ENCODE measurements at places on chromosomes 12 and 14.

DNA sequence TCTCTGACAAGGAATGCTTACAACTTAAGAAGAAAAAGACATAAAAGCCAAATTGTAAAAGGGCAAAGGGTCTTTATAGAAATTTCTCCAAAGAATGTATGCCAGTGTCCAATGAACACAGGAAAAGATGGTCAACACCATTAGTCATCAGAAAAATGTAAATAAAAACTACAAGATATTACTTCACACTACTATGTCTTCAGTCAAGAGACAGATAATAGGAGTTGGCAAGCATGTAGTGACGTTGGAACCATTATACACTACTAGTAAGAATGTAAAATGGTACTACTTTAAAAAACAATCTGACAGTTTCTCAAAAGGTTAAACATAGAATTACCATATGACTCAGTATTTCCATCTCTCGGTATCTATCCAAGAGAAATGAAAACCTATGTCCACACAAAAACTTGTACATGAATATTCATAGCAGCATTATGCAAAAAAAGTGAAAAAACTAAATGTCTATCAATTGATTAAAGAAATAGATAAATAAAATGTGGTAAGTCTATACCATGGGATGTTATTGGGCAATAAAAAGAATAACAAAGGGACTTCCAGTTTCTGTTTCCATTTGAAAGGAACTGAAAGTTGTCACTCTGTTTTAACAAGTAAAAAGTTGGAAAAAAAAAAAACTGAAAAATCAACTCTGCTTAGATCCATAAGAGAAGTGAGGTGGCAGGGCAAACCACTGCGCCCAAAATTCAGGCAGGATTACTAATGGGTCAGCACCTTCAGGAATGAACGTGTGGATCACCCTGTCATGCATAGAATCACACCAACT is 69.8 kb downstream of the ALG10B start:
- DNase-seq: no peak

GRCh38 chr12:92973614-92974013 is 44.5 kb upstream of the EEA1 start:
- peak; percentile 38 for DNase-seq

GRCh38 chr14:72450473-72451044 is 443.3 kb downstream of the DPF3 start:
- no peak for DNase-seq

- peak; percentile 70 for DNase-seq
Observed at GRCh38 chr14:75711105-75711795, 50.2 kb downstream of the TTLL5 start.

- no peak for DNase-seq
Observed at GRCh38 chr12:119693511-119693910, 25.6 kb downstream of the PRKAB1 start.

- no peak for DNase-seq
Observed at GRCh38 chr12:27553941-27554340, 29.9 kb downstream of the PPFIBP1 start.

GRCh38 chr12:109760930-109761921 is 47.6 kb downstream of the FAM222A start:
- peak; percentile 17 for DNase-seq

DNA sequence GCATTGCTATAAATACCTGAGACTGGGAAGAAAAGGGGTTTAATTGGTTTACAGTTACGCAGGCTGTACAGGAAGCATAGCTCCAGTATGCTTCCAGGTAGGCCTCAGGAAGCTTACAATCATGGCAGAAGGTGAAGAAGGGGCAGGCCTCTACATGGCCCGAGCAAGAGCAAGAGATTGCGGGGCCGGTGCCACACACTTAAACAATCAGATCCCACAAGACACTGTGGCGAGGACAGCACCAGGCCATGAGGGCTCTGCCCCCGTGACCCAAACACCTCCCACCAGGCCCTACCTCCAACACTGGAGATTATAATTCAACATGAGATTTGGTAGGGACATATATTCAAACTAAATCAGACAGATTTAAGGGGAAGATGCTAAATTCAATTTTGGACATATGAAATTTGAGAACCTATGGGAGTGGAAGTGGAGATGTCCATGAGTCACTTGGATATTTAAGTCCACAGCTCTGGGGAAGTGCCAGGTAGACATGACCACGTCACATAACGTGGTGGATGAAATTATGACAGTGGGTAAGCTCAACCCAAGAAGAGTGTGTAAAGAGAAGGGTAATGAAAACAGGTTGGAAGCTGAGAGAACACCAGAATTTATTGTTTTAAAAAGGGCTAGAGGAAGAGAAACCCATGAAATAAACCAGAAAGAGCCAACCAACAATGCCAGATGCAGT is 1.5 kb upstream of the LTA4H start:
- peak; percentile 40 for DNase-seq

DNA sequence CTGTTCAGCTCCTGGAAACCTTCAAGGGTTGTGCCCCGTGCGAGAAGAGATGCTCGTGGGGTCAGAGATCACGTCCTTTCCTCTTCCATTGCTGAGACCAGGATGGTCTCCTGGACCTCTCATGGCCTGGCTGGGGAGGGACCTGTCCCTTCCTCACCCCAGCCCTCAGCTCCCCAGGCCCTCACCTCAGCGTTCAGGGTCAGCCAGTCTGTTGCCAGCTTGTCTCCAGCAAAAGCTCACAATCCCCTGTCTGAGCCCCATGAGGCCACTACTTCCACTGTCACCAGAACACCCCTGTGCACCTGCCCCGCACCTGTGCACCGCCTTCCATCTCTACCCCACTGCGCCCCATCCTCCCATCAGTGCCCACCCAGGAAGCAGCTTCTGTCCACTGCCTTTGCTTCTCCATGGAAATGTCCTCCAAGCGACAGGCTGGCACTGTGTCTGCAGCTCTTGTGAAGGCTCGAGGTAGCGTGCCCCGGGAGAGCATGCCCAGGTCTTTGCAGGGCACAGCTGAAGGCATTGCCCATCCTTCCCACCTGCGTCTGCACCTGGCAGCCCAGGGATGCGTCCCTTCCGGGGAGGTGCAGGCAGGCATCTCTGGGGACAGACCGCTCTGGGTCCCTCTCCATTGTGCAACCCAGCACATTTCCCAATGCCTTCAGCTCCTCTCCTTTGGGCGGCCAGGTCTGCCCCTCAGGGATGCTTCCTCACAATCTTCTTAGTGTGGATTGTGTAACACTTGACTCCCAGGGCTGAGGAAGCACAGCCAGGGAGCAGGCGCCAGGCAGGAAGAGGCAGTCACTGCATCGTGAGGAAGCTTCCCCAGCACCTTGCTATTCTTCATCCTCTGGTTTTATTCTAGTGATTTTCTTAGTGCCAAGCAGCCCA is 179.6 kb downstream of the ADGRD1 start:
- no peak for DNase-seq

DNA sequence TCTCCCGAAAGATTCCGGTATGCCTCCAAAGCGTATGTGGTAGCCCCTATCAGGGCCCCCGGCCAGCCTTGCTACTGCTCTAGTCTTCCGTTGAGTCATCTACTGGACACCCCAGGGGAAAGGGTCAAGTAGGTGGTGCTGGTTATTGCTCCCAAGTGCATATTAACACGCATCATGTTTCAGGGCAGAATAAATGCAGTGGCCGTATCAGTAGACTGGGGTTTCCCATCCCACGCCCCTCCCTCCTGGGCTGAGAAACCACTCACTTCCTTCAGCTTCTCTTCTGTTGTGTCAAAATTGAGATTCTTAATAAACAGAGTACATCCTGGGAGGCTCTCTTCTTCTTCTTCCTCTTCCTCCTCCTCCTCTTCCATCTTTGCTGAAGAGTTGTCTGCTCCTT is 39.3 kb downstream of the RBM19 start:
- DNase-seq: no peak

GRCh38 chr12:96020314-96021003 is 14.9 kb downstream of the LTA4H start:
- no peak for DNase-seq

GRCh38 chr12:3298603-3299002 is 192.4 kb upstream of the PRMT8 start:
- DNase-seq: no peak

- DNase-seq: no peak
Observed at GRCh38 chr14:84237881-84238280, 1292.1 kb upstream of the FLRT2 start.

DNA sequence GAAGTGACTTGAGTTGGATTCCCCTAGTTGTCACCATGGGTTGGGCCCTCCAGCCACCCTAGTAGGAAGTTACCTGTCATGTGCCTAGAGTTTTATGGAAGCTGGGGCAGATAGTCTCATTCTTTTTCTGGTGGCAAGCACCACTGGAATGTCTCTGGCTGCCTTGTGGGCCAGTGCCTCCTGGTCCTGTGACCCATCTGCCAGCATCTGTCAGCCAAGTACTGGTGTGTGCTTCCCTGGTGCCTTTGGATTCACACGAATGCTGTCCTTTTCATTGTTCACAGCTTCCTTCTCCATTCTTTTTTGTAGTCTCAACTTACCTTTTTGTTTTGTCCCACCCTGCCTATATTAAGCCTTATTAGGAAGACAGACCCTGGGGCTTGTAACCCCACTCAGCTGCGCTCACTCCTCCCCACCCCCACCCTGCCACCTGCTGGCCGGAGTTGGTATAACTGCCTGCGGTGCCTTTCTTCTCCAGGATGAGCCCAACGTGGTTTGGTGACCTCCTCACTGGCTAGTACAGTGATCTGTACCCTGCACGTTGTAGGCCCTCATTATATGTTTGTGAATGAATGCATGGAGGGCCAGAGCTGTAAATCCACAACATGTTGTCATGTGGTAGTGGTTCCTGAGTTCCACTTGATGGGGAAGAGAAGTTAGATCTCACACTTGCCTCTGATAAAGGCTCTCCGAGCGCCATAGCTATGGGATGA is 125.7 kb downstream of the TSPAN9 start:
- DNase-seq: peak; percentile 51

All from fibroblast of skin of back (primary cell).